ENCODE measurements at places on chromosomes 12 and 14.

GRCh38 chr14:91519239-91520036, 9.3 kb upstream of the PPP4R3A start:
- no peak for DNase-seq

DNA sequence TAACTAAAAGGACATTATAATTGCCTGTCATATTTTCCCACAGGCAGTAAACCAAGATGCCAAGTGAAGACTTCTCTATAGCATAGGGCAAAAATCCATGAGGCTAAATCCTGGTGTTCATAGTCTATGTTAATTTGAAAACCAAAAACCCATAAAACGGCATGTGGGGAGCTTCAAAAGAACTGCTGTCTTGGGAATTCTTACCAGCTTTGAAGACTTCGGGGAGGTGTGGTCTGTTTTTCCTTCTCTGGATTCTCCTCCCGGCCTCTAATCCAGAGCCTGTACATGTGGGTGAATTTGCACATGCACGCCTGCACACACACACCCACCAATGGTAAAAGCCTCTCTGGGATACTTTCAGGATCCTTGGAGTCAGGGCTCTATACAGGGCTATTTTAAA, 61.9 kb upstream of the IFNG-AS1 start:
- no peak for DNase-seq

DNA sequence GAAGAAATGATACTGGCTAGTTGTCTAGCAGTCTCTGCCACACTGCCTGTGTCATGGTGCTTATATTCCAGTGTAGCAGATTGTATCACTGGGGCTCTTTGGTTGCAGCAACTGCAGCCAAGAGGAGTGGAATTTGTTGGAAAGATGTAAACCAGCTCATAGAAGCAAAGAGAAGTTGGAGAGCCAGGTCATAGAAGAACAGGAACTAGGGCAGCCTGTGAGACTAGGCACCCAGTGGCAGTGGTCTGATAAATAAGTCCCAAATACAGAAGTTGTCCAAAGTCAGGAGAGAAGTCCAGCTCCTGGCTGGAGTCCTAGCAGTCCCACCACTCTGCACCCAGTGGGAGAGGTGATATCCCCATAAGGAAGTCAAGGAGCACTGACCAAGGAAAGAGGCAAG, 172.5 kb upstream of the ARID2 start:
- no peak for DNase-seq

- DNase-seq, result peak; percentile 49
Observed at GRCh38 chr12:112018571-112019237, 5.5 kb downstream of the ERP29 start.

GRCh38 chr12:120540445-120540844, 6.3 kb downstream of the RNF10 start:
- no peak for DNase-seq

GRCh38 chr12:67918441-67918840, 70.8 kb upstream of the IFNG-AS1 start:
- DNase-seq, result no peak

DNA sequence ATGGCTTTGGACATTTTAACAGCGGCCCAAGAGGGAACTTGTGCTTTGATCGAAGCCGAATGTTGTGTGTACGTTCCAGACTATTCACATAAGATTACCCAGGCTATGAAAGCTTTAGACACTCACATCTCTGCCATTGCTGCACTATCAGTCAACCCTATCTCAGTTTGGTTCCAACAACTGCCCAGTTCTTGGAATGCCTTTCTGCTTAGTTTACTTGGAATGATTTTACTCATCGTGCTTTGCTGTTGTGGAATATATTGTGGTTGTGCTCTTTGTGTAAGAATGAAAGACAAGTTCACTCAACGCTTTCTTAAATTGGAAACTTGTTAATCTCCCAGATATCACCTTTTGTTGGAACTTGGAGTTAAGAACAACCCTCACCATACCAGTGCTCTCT, 498.2 kb downstream of the GLT1D1 start:
- no peak for DNase-seq

DNA sequence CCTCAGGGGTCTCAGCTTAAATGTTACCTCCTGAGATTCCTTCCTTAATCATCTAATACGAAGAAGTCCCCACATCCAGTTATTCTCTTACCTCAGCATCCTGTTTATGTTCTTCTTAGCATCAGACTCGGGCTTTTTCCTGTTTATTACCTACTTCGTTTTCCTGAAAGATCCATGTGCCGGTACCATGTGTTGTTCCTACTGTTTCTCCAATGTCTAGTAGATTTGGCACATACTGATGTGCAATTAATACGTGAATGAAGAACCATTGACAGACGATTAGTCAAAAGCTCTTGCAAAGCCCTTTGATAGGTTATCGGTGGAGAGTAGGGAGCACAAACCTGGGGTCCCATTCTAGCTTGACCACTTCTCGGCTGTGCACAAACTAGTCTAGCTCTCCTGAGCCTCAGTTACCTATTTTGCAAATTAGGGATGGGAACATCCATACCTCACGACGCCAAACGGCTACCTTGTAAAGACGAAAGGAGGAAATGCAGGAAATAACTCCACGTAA, 735 bp upstream of the MAPKAPK5 start:
- no peak for DNase-seq

- DNase-seq, result no peak
Observed at GRCh38 chr12:16600525-16600924, 5.4 kb downstream of the LMO3 start.

DNA sequence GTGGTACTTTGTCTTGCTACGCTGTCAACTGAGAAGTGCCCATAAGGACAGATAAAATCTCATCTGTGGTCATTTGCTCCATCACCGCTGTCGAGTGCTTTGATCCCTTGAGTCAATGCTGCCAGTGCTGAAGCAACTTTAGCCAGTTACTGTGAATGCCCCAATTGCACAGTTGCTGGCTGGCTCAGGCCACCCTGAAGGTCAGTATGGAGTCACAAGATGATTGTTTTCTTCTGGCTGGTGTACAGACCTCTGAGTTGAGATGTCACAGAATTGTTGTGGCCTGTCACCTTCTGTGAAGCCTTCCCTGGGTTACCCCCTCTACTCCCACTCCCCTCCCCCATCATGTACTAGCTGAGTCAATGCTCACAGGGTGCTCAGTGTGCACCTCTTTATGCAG, 92.9 kb downstream of the PELI2 start:
- no peak for DNase-seq

GRCh38 chr14:81485372-81485771, 48.3 kb downstream of the SEL1L start:
- no peak for DNase-seq

GRCh38 chr14:99033951-99034350, 238.0 kb downstream of the BCL11B start:
- no peak for DNase-seq

- DNase-seq, result no peak
Observed at GRCh38 chr14:105056303-105056831, 8.9 kb downstream of the GPR132 start.

DNA sequence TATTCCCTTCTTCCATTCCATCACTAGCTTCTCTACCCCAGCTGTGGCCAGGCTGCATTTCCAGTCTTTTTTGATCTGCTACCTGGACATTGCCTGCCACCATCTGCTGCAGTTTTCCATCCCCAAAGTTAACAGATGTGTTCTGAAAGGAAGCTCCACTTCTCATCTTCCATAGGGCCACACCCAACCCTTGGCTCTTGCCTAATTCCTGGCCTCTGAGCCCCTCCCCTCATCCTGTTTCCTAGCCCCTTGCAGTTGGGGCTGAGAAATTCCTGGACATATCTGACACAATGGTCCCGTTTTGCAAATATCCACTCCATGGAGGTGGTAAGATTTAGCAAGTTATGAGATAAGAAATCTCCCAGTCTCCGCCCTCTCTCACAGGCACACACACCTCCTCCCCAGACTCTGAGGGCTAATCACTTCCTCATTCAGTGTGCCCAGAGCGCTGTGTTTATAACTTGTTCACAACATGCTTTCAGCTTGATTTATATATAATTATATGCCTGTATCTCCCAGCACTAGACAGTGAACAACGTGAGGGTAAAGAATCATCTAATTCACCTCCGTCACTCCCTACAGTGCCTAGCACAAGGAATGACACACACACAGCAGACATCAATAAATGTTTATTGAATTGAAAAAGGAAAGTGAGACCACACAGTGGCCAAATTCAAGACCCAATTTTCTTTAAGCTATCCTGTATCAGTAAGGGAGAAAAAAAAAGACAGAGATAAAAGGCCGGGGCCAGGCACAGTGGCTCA, 13.4 kb downstream of the SMUG1 start:
- DNase-seq, result no peak

GRCh38 chr14:24188251-24189058, at the start of gene IPO4:
TSS of gene IPO4 (minus strand) at chr14:24188816. CDS start at chr14:24188787, 29 bp downstream.
- peak; percentile 95 for DNase-seq

DNA sequence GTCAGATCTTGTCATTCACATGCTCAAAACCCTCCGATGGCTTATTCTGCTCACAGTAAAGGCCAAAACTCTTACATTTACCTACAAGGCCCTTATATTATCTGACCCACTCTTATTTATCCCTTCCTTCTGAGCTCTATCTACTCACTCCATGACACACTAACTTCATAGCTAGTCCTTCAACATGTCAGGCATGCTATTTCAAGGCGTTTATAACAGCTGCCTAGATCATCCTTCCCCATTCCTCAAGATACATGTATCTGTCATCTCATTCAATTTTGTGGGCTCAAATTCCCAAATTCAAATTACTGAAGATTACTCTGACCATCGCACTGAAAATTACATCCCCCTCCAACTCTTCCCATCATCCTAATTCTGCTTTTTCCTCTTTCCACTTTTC, 6.9 kb downstream of the MIS18BP1 start:
- no peak for DNase-seq

DNA sequence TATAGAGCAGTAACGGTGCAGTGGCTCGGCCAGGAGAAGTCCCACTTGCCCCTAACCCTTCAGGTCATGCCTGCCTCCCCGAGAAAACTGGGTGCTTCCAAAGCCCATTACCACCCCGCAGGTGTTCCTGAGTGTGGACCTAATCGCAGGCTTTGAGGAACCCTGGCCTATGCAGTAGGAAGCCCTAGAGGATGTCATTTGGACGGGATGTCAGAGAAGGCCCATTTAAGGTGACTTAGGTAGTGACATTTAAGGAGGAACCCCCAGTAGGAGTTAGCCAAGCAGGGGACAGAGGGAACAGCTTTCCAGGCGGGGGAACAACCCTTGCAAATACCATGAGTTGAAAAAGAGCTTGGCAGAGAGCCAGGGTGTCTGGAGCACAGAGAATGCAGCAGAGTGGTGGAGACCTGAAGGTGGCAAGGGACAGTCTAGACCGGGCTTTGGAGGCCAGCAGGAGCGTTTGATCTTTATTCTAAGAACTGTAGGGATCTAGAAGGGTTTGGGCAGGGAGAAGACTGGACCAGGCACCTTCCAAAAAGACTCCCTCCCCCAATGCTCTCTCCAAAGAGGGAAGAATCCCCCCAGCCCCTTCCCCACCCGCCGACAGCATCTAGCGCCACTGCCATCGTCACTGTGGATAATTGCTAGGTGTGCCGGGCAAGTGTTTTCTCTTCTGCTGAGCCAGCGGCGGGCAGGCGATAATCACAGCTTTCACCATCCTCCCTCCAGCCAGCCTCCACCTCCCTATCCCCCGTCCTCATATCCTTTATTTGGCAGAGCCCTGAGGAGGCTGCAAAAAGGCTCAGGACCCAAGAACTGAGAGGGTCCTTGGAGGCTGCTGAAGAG, 33.3 kb upstream of the BEGAIN start:
- DNase-seq, result no peak

DNA sequence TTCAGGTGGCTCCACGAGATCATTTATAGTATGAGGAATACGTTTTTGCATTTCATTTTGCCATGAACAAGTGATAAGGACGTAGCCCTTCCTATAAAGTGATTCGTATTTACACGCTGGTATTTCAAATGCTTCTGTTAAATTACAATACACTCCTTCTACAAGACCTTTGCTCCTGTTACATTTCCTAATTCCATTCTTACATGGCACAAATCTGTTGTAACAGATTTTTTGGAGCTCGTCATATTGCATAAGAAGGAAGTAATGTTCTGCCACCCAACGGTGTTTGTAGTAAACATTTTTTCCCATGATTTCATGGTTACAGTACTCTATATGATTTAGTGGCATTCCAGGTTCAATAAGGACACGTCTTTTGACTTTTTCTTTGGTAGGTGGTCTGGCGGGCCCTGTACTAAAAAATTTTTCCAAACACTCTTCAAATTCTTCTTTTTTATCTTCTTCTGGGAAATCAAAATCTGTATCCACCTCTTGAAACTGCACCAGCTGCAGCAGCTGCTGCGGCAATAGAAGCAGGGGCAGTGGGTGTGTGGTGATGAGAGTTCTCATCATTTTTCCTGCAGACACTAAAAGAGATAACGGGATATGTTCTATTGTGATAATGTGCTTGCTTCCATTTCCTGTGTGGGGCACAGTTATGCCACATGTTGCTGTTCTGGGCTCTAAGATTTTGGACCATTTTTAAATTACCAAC, 4.2 kb downstream of the RNASE9 start:
- DNase-seq, result no peak

- no peak for DNase-seq
Observed at GRCh38 chr14:75640876-75641275, 19.8 kb downstream of the ERG28 start.

GRCh38 chr12:58920102-58920960, at the start of gene LRIG3:
TSS of gene LRIG3 (minus strand) at chr12:58920504. CDS start at chr12:58920235, 269 bp downstream.
- DNase-seq, result peak; percentile 82

GRCh38 chr14:104677512-104678332, 11.7 kb upstream of the INF2 start:
- DNase-seq, result no peak

- no peak for DNase-seq
Observed at GRCh38 chr14:70726651-70727375, 82.5 kb downstream of the MAP3K9 start.

DNA sequence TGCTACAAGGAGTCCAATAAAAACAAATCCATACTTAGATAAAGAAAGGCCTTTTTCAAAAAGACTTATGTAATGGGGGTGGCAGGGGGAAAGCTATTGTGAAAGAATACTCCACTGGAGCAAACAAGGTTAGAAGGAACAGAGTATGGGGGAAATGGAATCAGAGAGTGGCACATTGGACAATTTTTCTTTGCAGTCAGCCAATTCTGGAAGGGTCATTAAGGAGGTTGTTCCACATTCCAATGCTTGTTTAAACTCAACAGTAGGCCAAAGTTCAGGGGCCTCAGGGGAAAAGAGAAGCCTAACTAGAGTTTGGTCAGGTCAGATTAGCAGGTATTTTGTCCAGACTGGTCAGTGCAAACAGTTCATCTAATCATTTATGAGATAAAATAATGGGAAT, 105.2 kb upstream of the RESF1 start:
- no peak for DNase-seq

DNA sequence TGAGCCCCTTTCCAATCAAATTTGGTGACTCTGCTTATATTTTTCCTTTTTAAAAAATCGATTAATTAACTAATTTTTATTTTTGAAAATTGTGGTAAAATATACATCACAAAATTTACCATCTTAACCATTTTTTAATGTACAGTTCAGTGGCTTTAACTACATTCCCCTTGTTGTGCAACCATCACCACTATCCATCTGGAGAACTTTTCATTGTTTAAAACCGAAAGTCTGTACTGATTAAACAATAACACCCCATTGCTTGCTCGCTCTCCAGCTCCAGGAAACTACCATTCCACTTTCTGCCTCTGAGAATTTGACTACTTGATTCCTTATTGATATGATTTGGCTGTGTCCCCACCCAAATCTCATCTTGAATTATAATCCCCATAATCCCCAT, 283.4 kb downstream of the C12orf75 start:
- no peak for DNase-seq
